ENCODE measurements at places on chromosomes 3 and 15. TPM values are rescaled to one million over a fixed set of nuclear protein-coding genes. Genes with fewer than 3 reads are reported as not detected.

The TATDN2 gene
- 28.7 TPM for total RNA-seq

The GP9 gene
- total RNA-seq: not detected

The CASR gene
- not detected for total RNA-seq

The HIGD2B gene
- total RNA-seq: not detected

The GPR156 gene
- 0.75 TPM for total RNA-seq

The GOLGA8G gene
- not detected for total RNA-seq

The TGFBR2 gene
- total RNA-seq: 379 TPM
